ENCODE measurements at places on chromosomes 3 and 15.

- peak; percentile 47 for DNase-seq
Measured at GRCh38 chr3:139281096-139281495, 62.7 kb upstream of the MRPS22 start.

GRCh38 chr3:194906229-194906629 lies 220.5 kb downstream of the FAM43A start:
- DNase-seq, result no peak

DNA sequence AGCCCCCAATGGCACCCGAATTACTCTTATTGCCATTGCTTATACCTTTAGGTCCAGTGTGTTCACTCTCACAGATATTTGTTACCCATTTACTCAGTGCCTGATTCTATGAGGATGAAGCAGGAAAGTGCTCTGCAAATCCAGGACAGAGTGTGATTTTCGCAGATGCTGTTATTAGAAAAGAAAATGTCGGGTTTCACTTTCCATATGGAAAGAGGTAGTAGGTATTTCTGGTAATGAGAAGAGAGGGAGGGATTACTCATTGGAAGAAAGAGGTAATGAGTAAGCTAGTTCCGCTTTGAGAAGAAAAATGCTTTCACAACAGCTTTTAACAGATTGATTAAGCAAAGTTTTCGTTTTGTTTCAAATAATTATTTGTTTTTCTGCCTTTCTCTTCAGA lies 336.3 kb upstream of the CFAP20DC start:
- DNase-seq, result no peak

DNA sequence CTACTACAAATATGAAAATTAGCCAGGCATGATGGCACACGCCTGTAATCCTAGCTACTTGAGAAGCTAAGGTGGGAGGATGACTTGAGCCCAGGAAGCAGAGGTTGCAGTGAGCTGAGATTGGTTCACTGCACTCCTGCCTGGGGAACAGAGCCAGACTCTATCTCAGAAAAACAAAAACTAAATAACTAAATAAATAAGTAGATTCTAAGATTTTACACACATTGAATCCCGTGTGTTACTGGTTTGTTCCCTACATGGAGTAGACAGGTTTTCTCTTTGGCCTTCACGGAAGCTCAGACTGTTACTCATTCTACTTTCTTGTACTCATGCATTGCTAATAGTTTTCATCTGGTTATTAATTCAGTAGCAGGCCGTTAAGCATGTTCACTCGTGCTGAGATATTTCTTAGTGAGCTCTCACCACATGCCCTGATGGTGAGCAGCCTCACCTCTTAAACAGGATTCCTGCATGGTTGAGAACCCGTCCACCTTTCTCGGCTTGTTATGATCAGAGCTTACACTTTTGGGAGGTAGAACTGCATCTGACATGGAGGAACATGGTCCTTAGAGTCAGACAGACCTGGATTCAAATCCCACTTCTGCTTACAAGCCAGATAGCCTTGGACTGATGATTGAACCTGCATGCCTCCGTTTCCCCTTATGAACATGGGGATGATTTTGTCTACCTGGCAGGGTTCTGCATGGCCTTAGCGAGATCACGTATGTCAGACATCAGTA lies 49.1 kb downstream of the CMTM7 start:
- DNase-seq, result no peak

GRCh38 chr3:94162700-94163099 lies 99.8 kb downstream of the NSUN3 start:
- DNase-seq, result peak; percentile 5

- no peak for DNase-seq
Measured at GRCh38 chr3:107384907-107385306, 7.7 kb downstream of the CCDC54 start.

- DNase-seq, result no peak
Measured at GRCh38 chr3:136992115-136992514, 34.3 kb downstream of the IL20RB start.

Data from fibroblast of skin of scalp (primary cell).